Large intestine (tissue), 12 donors: ENCODE measurements at places on chromosomes 7 and 10. TPM values are rescaled to one million over a fixed set of nuclear protein-coding genes. Genes with fewer than 3 reads are reported as not detected.

GRCh38 chr7:31079824-31080511 lies 27.9 kb downstream of the ADCYAP1R1 start:
- DNase-seq = no peak

- peak; percentile 42 for DNase-seq
These were observed 26.9 kb downstream of the ASAH2 start for GRCh38 chr10:50224330-50224952.

DNA sequence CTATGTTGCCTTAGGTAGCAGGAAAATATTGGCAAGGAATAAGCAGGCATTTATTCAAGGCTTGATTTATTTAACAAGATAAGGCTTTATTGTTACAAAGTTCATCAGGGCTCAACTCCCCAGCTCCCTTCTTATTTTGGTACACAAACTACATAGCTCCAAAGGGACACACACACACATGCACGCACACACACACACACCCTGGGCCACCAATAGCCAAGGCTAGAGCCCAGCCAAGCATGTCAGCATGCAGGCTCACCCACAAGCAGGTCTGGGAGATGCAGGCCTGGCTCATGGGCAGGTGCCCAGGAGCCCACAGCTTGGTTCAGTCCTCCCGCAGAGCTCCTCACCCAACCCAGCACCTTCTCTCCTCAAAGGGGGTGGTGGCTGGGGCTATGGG lies 23.4 kb downstream of the LEP start:
- no peak for DNase-seq

DNA sequence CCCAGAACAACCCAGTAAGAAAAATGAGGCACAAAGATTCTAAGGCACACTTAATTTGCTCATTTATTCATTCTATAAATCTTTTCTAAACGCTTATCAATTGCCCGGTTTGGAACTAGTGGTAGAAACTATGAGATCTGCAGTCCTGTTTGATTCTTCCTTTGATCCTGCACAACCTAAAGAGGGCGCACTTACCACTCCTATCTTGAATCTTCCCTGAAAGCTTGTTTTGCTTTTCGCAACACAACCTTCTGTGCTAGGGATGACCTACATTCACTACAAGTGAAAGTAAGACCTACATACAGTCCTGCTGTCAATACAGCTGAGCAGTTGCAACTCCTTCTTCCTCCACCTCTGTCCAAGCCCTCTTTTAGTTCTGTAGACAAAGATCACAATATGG lies 12.6 kb upstream of the ARL4A start:
- DNase-seq = peak; percentile 45

DNA sequence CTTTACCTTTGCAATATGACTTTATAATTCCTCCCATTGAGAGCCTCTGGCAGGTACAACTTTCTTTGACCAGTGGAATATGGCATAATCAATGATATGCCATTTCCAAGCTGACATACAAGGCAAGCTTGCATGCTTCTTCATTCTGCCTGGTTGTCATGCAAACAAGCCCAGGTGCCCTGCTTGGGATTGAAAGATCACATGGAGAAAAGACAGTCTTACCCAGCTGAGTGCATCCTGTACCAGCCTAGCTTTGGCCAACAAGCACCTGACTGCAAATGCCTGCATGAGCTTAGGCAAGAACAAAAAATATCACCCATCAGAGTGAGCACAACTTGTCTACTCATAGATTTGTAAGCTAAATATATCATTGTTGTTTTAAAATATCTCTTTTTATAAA lies 82.9 kb upstream of the KCND2 start:
- DNase-seq = no peak

DNA sequence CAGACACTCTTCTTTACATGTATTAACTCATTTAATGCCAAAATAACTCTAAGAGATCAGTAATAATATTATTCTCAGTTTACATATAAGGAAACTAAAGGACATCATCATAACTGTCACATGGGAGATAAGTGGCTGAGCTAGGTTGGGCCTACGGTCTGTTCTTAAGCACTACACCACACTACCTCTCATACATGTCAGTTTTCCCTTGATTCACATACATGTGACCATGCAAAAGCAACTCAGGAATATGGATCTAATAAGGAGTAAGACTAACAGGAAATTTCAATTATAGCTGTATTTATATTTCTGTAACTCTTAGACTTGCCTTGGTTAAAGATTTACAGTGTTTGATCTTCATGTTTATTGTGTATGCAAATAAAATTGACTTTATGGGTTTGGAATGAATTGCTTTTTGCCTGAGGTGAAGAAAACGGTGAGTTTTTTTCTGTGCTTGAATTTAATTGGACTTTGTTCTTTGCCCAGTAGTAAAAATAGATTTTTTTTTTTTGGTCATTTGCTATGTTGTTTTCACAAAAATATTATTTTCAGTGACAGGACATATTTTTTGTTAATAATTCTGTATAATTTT lies 69.7 kb downstream of the CYP51A1 start:
- peak; percentile 59 for DNase-seq

- no peak for DNase-seq
These were observed 112.2 kb downstream of the CNOT4 start for GRCh38 chr7:135397689-135398088.

GRCh38 chr7:100483722-100484672 lies at the start of gene NYAP1:
Gene NYAP1 (plus strand): TSS chr7:100483927. CDS start chr7:100485312, 1,385 bp downstream.
- DNase-seq = peak; percentile 66

DNA sequence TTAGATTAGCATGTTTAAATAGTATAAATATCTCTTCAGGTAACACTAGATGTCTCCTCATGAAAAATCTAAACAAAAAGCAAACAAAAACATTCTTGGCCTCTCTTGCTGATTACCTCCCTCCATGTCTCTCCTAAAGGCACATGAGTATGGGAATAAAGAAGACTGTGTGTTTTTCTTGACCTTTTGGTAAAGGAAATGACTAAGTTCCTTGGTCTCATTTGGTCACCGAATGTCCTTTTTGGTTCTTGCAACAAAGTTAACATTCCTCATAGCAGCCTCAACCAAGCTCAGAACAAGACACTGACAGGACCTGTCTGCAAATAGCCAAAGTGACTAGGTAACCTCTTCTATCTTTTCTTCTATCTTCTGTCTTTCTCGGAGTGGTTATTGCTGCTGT lies 35.5 kb downstream of the POM121L12 start:
- DNase-seq = no peak

- no peak for DNase-seq
These were observed 31.7 kb upstream of the FAM204A start for GRCh38 chr10:118373786-118374185.

DNA sequence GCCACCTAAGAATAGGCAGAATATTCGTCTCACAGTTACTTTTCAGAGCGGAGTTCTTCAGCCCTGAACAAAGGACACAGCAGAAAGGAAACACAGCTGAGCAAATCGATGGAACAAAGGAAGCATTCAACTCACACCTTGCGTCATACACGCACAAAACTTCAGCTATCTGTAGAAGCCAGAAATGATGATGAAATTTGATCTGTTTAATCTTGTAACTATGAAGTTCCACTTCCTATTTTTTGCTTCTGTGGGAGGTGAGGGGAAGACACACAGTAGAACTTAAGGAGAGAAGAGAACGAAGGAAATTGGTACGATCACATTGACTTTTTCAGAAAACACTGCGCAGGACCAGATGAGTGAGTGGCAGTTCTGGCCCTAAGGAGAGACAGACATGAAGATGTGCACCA lies 26.2 kb downstream of the FAM171A1 start:
- peak; percentile 82 for DNase-seq

GRCh38 chr7:43636093-43636492 lies 53.2 kb downstream of the STK17A start:
- DNase-seq = no peak

- DNase-seq = no peak
These were observed 14.6 kb upstream of the C10orf53 start for GRCh38 chr10:49664842-49665355.

DNA sequence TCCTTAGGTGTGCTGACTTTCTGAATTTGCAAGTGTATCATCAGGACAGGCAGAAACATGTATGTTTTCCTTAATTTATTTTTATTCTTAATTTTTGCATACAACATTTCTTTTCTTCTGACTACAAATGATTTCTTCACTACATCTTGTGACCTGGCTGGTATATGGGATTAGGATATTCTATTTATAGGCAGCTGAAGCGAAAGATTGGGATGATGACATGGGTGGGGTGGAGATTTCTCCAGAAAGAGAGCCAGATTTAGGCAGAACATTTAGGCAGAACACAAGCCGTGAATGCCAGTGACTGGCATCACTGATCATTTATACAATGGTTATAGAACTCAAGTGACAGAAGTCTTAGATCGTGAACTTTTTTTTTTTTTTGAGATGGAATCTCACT lies 256.7 kb downstream of the KLF6 start:
- DNase-seq = no peak

GRCh38 chr7:142811154-142811737 lies 40.5 kb downstream of the PRSS2 start:
- DNase-seq = no peak

DNA sequence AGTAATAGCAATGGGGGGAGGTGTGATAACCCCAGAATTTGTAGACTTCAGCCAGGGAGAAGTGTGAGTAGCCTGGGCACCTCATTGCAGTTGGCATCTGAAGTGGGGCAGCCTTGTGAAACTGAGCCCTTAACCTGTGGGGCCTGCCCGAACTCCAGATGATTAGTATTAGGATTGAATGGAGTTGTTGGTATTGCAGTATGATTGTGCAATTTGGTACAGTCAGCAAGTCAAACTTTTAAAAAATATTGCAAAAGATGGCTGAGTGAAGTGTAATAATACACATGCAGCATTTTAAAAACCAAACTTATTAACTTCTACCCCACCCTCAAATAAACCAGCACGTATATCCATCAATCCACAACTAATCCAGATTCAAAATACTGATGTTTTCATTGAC lies 9.3 kb downstream of the RBM33 start:
- no peak for DNase-seq

DNA sequence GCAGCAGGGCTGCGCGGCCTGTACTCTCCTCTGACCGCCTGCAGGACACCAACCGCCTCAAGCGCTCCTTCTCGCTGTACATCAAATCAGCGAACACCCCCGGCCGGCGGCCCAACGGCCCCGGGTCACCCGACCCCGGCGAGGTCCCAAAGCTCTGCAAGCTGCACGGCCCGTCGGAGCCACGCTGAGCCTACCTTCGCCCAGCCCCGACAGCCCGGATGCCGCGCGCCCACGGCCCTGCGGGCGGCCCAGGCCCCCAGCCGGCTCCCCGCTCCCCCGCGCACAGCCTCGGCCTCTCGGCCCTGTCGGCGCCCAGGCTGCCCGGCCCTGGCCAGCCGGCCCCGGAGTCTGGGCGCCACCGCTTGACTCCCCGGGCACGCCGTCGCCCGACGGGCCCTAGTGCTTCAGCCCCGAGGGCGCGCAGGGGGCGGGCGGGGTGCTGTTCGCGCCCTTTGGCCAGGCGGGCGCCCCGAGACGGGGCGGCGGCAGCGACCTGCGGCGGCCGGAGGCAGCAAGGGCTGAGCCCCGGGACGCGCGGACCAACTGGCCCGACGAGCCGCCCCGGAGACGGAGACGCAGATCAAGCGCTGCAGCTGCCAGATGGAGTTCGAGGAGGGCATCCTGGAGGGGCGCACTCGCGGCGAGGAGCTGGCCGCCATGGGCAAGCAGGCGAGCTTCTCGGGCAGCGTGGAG lies 11.1 kb upstream of the SEC24C start:
- no peak for DNase-seq

GRCh38 chr10:70054902-70055301 lies 2.3 kb downstream of the MACROH2A2 start:
- DNase-seq = no peak

- no peak for DNase-seq
These were observed 26.9 kb upstream of the TRIM56 start for GRCh38 chr7:101058355-101058754.

GRCh38 chr7:137402536-137403352 lies 59.2 kb upstream of the PTN start:
- no peak for DNase-seq

- no peak for DNase-seq
These were observed 12.4 kb downstream of the FOXL3 start for GRCh38 chr7:302054-302992.

DNA sequence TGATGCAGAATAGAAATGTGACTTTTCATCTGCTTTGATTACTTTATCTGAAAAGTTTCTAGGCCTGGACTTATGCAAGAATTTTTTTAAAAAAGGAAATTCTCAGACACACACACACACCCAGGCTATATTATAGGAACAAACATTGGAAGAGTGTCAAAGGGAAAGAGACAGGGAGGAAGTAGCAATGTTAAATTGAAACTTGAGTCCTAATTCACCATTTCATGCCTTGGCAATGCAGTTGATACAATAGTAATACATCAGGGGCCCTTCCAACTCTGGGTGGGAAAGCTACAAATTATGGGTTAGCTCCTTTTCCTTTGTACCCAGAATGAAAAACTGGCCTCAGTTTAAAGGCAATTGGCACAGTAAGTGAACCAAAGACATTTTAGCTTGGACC lies 258.0 kb upstream of the LYZL1 start:
- no peak for DNase-seq

DNA sequence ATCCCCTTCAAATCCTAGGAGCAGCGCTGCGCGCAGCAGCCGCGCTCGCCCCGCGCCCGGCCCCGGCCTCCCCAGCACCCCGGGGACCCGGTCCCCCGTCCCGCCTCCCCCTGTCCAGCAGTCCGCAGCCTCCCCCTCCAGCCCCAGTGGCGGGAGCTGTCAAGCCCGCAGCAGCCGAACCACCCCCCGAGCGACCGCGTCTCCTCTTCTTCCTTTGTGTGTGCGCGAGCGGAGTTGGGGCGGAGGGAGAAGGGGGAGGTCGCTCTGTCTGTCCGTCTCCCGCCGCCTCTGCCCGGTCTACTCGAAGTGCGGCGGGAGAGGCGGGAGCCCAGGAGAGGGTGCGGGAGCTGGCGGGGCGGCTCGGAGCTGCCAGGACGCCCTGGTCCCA lies 375 bp upstream of the CHN2 start:
- DNase-seq = no peak

GRCh38 chr7:138945154-138945553 lies 36.0 kb downstream of the KIAA1549 start:
- no peak for DNase-seq

DNA sequence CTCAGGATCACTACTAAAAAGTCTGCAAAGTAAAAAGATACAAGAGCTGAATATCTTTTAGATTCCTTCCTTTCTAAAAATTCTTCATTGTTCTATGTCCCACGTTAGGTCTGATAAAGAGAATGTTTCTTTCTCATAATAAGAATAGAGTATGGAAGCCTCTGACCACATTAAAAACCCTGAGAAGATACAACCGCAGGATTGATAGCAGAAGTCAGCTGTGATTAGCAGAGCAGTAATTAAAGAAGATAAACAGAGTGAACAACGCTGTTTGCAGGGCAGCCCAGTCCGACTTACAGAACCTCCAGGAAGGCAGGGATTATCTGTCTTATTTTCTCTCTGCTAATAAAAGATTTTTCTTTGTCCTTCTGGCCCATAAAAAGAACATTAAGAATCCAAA lies 31.4 kb upstream of the PITRM1 start:
- no peak for DNase-seq

Gene CYCS
- 117 TPM for polyA plus RNA-seq

Gene MYPN
- 0.16 TPM for polyA plus RNA-seq

Gene CFTR
- 53.1 TPM for polyA plus RNA-seq

Gene OR2A7
- 16.7 TPM for polyA plus RNA-seq

Gene ETV1
- 30.6 TPM for polyA plus RNA-seq

Gene ZMYND11
- polyA plus RNA-seq = 69.8 TPM

Gene CRTAC1
- 2.5 TPM for polyA plus RNA-seq

Gene CC2D2B
- 1.2 TPM for polyA plus RNA-seq

Gene TMEM72
- polyA plus RNA-seq = 0.31 TPM

Gene DKK1
- polyA plus RNA-seq = 2.7 TPM

Gene INMT
- polyA plus RNA-seq = 10.1 TPM

Gene ZNF777
- 10.2 TPM for polyA plus RNA-seq

Gene FGF8
- not detected for polyA plus RNA-seq

Gene C10orf90
- polyA plus RNA-seq = not detected

Gene AKR1E2
- 1.8 TPM for polyA plus RNA-seq

Gene ZNF438
- 7.3 TPM for polyA plus RNA-seq

Gene MRC1
- polyA plus RNA-seq = 12.2 TPM

Gene PCLO
- polyA plus RNA-seq = 10.7 TPM

Gene GRID2IP
- polyA plus RNA-seq = 0.88 TPM
